Stimulated activated CD8-positive, alpha-beta memory T cell treated with anti-CD3 and anti-CD28 coated beads, Interleukin-15, amount 100 ng/mL, for 48 hours (primary cell): ENCODE measurements at places on chromosomes 1 and 21.

DNA sequence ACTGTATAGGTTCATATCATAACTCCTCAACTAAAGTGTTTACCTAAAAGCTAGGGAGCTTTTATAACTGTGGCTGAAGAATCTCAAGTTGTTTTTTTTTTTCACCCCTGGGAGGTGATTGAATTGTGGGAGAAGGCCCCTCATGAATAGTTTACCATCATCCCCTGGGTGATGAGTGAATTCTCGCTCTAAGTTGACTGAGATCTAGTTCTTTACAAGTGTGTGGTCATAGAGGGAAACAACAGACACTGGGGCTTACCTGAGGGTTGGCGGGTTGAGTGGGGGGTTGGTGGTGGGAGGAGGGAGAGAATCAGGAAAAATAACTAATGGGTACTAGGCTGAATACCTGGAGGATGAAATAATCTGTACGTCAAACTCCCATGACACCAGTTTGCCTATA is 7.9 kb upstream of the ZSCAN20 start:
- no peak for DNase-seq

- no peak for DNase-seq
Measured at GRCh38 chr1:11930571-11931445, 3.7 kb upstream of the PLOD1 start.

GRCh38 chr21:26756491-26757159 is 88.6 kb downstream of the ADAMTS1 start:
- DNase-seq = no peak

DNA sequence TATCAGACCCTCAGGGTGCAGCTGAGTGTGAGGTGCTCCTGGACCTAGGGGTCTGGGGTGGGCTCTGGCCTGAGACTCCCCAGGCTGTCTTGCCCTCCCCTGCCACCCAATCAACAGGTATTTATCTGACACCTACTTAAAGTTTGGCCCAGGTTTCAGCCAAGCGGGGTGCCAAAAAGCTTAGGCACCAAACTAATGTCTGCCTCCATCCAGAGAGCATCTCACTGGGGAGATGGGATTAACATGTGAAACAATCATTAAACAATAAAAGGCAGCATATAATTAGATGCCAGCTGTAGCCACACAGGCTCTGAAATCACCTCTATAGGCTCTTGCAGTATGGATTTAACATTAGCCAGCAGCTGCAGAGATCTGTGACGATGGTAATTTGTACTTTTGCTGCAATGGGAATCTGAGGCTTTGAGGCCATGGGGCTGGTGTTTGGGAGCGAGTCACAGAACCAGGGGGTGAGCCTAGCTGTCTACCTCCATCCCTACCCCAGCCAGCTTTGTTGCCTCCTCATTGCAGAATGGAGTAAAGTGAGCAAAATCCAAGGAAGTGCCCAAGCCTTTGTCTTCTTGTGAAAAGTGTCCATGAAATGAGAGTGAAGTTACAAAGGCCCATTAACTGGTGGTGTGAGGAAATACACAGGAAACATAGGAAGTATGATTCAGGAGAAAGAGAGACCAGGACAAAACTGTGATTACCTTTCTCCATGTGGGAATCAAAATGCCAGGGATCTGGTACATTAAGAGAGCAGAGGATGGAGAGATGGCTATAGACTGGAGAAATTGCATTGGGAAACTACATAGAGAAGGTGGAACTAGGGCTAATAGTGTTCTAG is 36.1 kb downstream of the EIF2D start:
- DNase-seq = no peak

DNA sequence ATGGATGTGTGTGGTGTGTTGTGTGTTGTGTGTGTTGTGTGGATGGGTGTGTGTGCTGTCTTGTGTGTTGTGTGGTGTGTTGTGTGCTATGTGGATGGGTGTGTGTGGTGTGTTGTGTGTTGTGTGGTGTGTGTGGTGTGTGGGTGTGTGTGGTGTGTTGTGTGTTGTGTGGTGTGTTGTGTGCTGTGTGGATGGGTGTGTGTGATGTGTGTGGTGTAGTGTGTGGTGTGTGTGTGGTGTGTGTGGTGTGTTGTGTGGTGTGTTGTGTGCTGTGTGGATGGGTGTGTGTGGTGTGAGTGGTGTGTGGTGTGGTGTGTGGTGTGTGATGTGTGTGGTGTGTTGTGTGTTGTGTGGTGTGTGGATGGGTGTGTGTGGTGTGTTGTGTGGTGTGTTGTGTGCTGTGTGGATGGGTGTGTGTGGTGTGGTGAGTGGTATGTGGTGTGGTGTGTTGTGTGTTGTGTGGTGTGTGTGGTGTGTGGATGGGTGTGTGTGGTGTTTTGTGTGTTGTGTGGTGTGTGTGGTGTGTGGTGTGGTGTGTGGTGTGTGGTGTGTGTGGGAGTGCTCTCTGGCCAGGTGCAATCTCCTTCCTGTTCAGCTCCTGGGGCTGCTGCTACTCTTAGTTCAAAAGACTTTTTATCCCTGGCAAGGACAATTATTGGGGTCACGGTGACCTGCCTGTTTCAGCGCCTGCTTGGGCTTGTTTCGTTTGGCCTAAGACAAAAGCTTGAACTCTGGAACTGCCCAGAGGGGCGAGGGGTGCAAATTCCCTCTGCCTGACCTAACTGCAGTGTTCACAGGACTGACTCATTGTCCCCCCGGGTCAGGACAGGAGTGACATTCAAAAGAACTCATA is 101.1 kb downstream of the UBIAD1 start:
- DNase-seq = no peak

DNA sequence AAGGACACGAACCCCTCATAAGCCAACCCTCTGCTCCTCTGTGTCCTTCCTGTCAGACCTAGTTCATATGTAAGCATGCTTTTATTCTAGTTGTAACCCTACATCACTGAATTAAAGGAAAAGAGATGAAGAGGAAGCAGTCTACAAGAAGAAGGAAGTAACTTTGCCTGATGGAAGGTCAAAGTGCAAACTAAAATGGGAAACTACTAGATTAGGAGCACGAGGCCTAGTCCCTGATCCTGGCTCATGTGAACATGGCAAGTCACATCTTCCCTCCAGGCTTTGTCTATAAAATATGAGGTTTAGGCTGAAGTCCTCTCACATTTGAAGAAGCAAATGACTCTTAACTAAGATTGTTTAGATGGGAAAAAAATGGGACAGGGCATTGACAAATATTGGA is 13.2 kb downstream of the ZMYND12 start:
- no peak for DNase-seq

GRCh38 chr1:235632506-235633401 is 16.8 kb downstream of the GNG4 start:
- DNase-seq = no peak

DNA sequence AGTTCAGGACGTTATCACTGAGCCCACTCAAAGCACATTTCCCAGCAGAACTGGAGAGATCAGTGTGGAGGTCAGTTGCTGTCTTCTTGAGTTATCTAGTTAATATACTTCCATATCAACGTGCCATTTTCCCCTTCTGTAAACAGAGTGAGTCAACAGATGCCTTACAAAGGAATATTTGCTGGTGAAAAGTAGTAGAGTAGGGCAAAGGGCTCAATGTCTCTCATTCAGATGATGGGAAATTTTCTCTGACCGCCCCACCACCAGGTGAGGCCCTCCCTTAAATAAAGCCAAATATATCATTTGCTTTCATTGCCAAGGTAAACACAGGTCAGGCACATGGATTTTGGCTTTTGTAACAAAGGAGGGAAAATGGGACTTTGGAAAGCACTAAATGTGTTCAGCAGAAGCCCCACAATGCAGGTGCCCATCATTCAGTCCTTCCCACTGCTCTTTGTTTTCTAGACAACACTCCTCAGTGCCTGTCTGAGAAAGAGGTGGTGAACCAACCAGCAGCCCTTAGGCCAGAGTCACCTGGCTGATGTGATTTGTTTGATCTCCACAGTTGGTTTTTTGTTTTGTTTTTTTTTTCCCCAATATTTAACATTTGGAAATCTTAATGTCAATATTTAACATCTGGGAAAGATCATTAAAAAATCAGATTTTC is 40.5 kb upstream of the SAMD13 start:
- no peak for DNase-seq

DNA sequence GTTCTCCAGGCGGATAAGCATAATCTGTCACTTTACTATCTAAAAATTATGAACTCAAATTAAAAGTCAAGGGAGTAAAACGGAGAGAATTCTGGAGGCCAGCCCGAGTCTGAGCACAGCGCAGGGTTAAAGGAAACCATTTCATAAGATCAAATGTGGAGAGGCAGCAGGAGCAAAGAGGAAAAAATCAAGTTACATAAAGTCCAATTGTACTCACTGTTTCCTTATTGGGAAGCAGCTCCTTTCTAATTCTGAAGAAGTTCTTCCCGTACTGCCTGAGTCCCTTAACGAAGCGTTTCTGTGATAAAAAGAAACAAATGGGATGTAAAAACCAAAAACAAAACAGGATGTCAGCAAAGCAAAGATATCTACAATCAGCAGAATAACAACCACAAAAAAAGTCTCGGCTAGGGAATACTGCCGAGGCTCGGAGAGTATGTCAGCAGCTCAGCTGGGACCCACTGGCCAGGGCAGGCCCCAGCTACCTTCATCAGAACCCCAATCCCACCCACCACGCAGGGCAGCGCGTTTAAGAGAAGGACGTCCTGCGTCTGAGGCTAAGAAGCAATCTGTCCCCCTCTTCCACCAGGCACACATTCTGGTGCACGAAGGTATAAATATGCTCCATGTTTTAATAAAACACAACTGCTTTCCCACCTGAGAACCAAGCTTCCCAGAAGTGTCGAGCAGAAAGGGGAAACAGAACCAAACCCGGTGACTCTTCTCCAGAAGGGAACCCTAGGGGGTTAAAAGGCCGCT is 104.8 kb downstream of the SLC45A1 start:
- DNase-seq = no peak

- DNase-seq = no peak
Measured at GRCh38 chr1:228685081-228685660, 50.1 kb upstream of the RHOU start.

DNA sequence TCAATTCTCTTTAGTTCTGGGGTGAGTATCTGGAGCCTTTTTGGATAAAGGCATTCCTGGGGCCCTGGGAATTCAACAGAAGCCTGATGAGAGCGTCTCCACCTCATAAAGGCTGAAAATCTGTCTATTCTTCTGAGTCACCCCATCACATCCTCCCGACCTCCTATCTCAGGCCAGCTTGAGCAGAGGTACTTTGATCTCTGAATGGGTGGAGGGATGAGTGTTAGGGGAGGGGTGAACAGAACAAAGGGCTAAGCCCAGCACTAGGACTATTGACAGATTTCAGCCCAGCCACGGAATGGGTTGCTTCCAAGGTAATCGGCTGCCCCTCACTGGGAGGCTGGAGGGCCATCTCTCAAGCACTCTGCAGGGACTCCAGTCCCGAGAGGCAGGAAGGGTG is 2.5 kb upstream of the MYBPH start:
- DNase-seq = no peak

DNA sequence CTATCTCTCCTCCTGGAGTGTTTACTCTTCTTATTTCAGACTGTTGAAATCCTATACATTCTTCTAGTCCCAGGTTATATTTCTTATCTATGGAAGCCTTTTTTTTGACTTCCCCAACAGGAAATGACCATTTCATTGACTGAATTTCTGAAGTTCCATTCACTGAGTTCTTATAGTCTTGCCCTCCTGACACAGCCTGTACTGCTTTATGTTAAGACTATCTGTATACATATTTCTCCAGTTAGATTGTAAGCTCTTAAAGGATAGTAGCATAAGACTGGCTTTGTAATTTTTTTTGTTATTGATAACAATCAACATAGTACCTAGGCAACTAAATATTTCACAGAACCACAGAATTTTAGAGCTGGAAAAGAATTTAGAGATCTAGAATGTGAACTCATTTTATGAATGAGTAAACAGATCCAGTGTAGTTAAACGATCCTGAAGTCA is 14.9 kb upstream of the MACF1 start:
- DNase-seq = no peak

- DNase-seq = no peak
Measured at GRCh38 chr1:206890125-206891060, 6.8 kb upstream of the IL24 start.

GRCh38 chr1:36665478-36666080 is 182.9 kb upstream of the CSF3R start:
- DNase-seq = no peak

GRCh38 chr1:19441048-19441780 is 44.1 kb downstream of the CAPZB start:
- DNase-seq = no peak

DNA sequence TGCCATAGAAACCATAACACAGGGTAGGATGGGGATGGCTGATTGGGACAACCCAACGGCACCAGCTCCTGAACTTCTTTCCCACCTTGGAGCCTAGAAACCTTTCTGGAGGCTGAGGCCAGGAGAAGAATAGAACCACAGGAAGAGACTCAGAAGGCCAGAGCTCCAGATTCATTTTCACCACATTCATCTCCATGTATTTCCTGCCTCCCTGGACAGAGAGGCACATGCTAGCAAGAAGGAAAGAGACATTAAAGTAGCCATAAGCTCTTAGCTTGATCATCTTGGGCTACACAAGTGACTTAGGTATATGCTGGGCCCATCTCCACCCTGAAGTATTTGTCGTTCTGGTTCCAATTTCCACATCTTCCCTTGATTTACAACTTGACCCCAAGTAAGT is 44.1 kb downstream of the PLXNA2 start:
- DNase-seq = no peak

- DNase-seq = no peak
Measured at GRCh38 chr1:16127676-16128337, 28.1 kb downstream of the EPHA2 start.

- DNase-seq = no peak
Measured at GRCh38 chr1:81703756-81704463, 96.8 kb upstream of the ADGRL2 start.

DNA sequence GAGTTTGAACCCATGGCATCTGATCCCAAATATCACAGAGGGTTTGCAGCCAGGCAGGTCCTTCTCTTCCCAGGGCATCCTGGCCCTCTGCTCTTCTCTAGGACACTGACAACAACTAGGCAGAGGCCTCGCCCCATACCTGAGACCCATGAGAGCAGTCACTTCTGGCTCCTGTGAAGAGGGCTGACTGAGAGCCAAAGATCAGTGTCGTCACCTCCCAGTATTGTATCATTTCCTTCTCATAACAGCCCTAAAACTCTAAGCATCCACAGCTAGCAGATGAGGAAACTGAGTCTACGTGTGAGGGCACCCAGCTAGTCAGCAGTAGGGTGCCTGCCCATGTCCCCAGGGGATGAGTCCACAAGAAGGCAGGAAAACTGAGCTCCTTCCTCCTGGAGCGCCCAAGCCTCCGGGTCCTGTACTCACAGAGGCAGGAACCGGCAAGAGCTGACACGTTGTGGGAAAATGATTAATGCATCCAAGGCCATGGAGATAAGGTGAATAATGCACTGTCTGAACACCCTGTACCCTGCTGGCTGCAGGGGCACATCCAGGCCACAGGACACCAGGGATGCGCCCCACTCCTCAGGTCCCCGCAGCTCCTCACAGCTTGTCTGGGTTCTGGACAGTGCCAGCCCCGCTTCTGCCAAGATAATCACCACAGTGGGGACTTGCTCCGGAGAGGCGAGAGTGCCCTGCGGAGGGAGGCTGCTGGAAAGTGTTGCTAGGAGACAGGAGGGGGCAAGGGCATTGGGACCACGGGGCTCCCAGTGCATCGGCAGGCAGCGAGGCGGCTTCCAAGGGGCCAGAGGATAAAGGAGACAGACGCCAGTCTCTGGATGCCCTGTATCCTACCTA is 340.0 kb downstream of the NPHP4 start:
- DNase-seq = no peak
